ENCODE measurements at places on chromosomes 1 and 21. TPM values are rescaled to one million over a fixed set of nuclear protein-coding genes. Genes with fewer than 3 reads are reported as not detected.
A peak's percentile ranks its signal among the peaks of the same experiment; 100 is the strongest.

GRCh38 chr21:39022466-39022862 lies 160.8 kb downstream of the PSMG1 start:
- DNase-seq, result no peak

KCNK2 gene
- total RNA-seq, result 0.27 TPM

GRCh38 chr1:161956097-161956496 lies 67.6 kb downstream of the OLFML2B start:
- DNase-seq, result no peak

DYRK3 gene
- total RNA-seq, result 23.6 TPM

DNA sequence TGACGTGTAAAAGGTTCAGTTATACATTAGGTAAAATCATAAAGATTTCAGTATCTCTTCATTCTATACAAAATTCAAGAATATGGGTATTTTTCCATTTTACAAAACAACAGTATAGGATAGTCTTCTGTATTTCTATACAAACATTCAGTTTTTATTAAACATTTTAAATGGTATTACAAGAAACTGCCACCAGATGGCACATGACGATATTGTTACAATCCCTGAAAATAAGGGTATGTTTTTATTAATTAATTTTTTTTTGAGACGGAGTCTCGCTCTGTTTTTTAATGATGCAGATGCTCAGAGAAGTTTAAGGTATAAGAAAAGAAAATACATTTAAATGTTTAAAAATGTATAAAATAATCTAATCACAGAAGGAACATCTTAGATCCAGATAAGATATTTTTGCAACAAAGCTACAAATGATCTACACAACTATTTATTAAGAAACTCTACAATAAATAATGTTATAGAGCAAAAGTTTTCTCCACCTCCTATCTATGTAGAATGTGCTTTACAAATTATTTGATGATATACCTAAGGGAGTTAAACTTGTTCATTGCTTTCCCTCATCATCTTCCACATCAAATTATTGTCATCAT lies 23.5 kb upstream of the RSBN1 start:
- no peak for DNase-seq

DNA sequence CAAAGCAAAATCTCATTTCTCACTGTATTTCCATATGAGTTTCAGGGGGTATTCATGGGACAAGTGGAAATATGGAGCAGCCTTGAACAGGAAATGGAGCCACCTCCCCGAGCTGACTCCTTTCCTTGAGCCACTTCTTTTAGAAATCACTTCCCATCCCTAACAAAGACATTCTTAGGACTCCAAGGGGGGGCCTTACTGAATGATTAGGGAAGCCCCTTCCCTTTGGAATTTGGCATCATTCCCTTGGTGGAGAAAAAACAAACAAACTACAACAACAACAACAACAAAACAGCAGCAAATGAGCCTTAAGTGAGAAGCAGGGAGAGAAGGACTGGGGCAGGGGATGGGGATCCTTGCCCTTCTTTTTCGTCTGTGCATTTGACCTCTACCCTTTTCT lies 278.3 kb downstream of the ZNF648 start:
- DNase-seq, result no peak

DNA sequence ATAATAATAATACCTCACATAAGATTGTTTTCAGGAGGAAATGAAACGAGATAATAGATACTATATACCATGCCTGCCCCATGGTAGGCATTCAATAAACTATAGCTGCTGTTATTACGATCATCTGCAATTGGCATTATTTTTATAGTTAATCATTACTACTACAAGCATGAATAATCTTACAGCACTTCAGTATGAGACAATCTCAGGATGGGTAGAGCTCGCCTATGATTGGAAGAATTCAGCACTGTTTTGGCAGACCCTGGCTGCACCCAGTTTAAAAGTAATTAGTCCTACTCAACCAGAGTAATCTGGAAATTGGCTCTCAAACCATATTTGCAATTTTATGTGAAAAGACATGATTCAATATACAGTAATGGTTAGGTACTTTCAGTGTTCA lies 105.0 kb upstream of the DPYD start:
- no peak for DNase-seq

CDA gene
- total RNA-seq, result 3.5 TPM

DNA sequence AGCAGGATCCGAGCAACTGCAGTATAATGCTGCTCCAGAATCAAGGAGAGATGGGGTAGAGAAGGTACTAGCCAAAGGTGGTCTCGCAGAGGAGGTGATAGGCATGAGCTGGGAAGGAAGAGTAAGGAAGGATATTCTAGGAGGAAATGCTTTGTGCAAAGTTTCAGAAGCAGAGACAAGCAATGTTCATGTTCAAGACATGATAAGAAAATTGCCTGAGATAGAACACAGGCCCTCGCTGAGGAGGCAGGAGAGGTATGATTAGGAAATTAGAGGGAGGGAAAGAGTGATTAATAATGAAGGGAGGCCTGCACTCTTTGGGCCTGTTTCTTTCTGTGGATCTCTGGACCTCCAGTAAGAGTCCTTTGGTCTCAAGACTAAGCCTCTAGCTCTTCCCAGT lies 12.9 kb upstream of the ETV3 start:
- DNase-seq, result no peak

GRCh38 chr1:230174041-230174440 lies 107.0 kb downstream of the GALNT2 start:
- DNase-seq, result no peak

HMGN1 gene
- total RNA-seq, result 54.5 TPM

DNA sequence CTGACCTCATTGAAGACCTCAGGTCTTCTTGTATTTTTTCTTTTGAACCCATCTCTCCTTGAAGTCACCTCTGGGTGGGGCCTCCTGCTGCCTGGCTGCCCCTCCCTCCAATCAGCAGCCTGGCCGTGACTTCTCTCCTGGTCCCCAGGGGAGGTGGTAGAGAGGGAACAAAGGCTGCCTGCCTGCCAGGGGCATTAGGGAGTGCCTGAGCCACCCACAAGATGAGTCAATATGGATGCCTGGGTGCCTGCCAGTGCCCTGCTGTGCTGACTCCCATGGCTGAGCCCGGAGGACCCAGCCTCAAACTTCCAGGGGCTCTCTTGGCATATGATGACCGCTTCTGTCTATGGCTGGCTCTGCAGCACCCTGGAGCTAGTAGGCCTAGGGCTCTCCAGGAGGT lies 5.3 kb upstream of the CDCP2 start:
- DNase-seq, result no peak

DNA sequence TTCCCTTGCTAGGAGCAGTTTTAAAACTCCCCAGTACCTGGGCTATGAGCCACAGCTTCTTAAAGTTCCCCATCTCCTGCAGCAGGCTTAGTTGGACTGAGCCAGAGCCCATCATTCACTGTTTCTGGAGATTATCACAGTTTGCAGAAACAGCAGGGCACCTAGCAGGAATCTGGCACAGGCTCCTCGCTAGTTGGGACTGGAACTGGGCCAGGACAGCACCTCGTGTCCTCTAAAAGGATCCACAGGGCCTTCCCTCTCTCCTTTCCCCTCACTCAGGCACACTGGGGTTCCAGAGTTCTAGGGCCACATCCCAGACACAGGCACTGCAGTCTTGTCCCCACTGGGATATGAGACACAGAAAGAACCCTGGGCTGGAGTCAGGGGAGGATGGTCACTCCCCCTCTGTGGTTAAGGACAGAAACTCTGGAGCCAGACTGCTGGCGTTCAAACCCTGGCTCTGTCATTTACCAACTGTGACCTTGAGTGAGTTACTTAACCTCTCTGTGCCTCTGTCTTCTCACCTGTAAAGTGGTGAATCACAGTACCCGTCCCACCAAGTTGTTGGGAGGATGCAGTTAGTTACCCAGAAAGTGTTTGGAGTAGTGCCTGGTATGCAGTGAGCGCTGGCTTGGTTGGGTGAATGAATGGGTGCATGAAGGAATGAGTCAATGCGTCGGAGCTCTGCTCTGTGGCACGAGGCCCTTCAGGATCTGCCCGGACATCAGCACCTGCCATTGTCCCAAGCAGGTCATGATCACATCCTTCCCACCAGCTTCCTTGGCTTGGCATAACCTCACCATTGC lies 18.8 kb upstream of the ECE1 start:
- no peak for DNase-seq

CA6 gene
- total RNA-seq, result not detected

PCSK9 gene
- total RNA-seq, result not detected

DNA sequence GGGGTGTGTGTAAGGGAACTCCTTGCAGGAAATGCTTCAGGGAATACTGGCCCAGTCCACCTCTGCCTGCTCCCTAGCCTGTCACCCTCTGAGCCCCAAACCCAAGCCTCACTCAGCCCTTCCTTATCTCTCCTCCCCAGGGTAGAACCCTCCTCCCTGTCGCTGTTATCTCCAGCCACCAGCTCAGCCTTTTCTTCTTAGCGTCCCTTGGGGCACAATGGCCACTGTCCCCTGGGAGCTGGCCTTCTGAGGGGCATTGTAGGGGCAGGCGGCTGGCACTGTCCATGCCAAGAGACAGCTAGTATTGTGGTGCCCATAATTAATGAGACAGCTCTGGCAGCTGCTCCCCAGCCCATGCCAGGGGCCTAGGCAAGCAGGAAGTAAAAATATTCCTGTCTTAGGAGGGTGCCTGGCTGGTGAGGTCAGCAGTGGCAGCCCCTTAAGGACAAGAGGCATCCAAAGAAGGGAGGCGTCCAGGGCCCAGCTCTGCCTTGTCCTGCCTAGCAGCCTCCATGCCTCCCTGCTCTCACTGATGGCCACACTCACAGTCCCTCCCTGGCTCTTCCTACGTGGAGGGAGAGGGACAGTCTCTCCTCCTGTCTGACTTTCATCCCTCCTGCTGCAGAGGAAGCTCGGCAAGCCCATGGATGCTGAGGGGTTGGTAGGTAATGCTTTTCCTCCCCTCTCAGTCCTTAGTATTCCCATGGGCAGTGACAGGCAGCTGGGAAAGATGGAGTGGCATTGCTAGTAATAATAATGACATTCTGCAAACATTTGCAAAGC lies 37.5 kb downstream of the KCNQ4 start:
- no peak for DNase-seq

RHEX gene
- total RNA-seq, result 0.86 TPM

DNA sequence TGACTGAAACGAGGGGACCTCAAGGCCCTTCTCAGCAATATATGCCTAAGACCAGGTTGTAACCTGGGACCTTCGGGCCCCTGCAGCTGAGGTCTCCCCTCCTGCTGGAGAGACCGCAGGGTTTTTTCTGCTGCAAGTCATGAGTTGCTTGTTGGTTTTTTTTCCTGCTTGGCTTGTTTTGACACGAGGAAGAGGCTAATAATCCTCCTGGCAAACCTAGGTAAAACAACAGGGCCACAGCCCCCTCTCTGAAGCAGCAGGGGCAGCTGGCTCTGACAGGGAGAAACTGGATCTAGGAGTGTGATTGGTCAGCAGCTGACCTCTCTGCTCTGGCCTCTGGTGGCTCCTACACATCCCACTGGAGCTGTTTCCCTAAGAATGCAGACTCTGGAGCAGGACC lies 69.0 kb downstream of the CD34 start:
- no peak for DNase-seq

CHRNB2 gene
- not detected for total RNA-seq

RIPPLY3 gene
- not detected for total RNA-seq

- no peak for DNase-seq
Measured at GRCh38 chr21:45029948-45030681, 44.3 kb upstream of the ADARB1 start.

S100A12 gene
- total RNA-seq, result 2.4 TPM

PEX11B gene
- 22.3 TPM for total RNA-seq

DNA sequence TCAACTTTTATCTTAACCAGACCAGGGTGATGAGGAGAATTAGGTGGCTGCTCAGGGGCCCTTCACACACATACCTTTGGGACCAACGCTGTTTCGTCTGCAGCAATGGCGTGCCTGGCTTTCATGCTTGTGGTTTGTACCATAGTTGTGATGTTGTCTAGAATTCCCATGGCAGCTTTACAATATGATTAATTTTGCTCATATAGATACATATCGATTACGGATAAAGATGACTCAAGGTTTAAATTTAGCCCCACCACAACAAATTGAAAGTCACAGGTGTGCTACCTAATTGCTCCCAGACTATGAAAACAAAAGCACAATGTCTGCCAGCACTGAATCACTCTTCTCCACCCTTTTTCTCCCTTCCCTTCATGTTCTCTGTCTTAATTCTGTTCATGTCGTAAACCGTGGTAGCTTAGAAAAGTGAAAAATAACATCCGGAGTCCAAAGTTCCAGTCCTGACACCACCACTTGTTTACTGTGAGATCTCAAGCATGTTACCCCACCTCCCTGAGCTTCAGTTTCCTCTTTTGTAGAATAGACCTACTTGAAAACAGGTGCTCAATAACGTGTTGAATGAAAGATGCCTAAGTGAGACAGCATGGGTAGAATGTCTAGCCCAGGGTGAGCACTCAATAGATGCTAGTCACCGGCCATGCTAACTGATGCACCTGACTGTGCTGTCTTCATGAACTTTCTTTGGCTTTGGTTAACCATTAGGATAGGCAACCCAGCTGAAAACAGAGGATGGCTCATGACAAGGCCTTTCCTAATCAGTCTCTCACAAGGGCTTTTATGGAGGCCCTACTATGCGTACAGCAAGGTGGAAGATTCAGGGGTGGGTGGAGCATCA lies 22.1 kb upstream of the JUN start:
- DNase-seq, result no peak

- DNase-seq, result no peak
Measured at GRCh38 chr21:31442339-31442738, 98.3 kb upstream of the TIAM1 start.

ZBED6 gene
- 12.3 TPM for total RNA-seq

DNA sequence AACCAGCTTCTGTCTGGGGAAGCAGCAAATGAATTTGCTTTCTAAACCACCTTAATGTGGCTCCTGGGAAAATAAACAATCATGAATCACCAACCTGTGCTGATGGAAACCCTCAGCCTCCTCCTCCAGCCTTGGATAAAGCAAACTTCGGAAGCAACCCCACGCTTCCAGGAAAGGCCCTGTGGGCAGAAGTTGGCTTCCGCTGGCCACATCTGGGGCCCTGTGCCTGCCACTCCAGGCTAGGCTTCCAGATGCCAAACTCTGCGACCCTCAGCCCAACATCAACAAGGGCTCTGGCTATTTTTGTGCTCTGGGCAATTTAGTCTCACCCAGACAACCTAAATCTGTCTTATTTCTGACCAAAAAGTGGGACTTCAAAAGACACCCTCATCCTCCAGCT lies 6.2 kb upstream of the OXCT2 start:
- no peak for DNase-seq

- DNase-seq, result peak; percentile 36
Measured at GRCh38 chr1:156420205-156421061, 51.4 kb downstream of the RHBG start.

Measured in Right ventricle myocardium superior (tissue), 1 donor.